Activated CD4-positive, alpha-beta memory T cell treated with anti-CD3 and anti-CD28 coated beads for 36 hours (primary cell): ENCODE measurements at places on chromosomes 11 and 22.

DNA sequence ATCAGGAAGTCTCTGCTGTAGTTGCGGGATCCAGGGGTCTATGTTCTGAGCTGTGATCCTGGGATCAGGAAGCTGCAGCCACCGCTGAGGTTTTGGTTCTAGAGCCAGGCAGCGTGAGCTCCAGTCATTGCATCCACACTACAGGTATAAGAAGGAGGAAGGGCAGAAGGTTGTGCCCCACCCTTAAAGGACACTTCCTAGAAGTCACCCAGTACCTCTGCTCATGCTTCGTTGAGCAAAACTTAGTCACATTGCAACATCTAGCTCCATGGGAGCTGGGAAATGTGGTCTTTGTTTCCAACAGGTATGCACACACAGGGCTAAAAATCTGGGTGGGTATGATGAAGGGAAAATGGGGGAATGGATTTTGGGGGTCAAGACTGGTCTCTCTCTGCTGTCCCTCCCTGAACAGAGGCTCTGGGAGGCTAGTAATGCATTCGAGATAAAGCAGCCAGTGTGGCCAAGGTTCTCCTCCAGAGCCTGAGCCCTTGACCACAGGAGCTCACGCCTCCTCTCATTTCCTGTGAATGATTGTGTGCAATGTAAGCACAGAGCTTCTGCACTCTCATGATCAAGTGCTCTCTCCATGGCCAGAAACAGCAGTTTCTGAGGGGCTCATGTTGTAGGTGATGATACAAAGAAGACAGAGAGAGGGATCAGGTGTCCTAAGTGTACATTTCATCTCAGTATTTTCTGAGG lies 86.8 kb upstream of the OR4B1 start:
- H3K4me1 ChIP-seq = no peaks in the 10 kb centered on the region
- no peaks in the 10 kb centered on the region for H3K27me3 ChIP-seq
- H3K27ac ChIP-seq = no peak overlapping the region
- no peak overlapping the region for H3K4me3 ChIP-seq
- H3K36me3 ChIP-seq = peaks cover 32% of the 10 kb centered on the region
- DNase-seq = no peak

GRCh38 chr11:116507849-116508695 lies 264.7 kb downstream of the BUD13 start:
- H3K27ac ChIP-seq = no peak overlapping the region
- no peaks in the 10 kb centered on the region for H3K4me1 ChIP-seq
- DNase-seq = no peak
- H3K4me3 ChIP-seq = no peak overlapping the region
- H3K27me3 ChIP-seq = peaks cover 37% of the 10 kb centered on the region
- no peaks in the 10 kb centered on the region for H3K36me3 ChIP-seq

GRCh38 chr11:72326151-72326848 lies 82.3 kb upstream of the PHOX2A start:
- peak overlapping the region; percentile 81 for H3K27ac ChIP-seq
- H3K36me3 ChIP-seq = peaks cover 5% of the 10 kb centered on the region
- H3K4me3 ChIP-seq = no peak overlapping the region
- peaks cover 19% of the 10 kb centered on the region for H3K4me1 ChIP-seq

- peak overlapping the region; percentile 62 for H3K27ac ChIP-seq
- no peak overlapping the region for H3K4me3 ChIP-seq
- peaks cover 84% of the 10 kb centered on the region for H3K4me1 ChIP-seq
- no peak for DNase-seq
These were observed 105.4 kb downstream of the FAM76B start for GRCh38 chr11:95684170-95684569.

DNA sequence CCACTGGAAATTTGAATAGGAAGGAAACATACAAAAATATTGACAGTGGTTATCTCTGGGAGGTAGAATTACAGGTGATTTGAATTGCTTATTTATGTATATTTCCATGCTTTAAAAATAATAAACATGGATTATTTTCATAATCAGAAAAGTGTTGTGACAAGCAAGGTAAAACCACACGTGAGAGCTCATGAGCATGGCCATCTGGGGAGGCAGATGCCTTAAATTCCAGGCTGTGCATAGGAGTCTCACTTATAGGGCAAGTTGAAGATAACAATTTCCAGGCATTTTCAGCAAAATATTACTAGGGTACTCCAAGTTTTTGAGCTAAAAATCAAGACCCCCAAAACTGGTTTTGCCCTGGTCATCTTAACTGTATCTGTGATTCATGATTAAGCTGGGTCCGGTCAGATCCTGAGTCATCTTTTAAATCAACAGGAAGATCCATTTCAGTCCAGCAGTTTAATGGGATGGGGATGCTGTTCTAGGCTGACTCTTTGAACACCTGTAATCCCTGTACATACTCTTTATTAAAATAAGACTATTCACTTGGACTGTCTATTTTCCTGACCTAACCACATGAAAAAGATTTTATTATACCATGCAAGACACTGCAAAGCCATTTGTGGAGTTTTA lies 115.8 kb upstream of the NARS2 start:
- no peak overlapping the region for H3K27ac ChIP-seq
- H3K4me3 ChIP-seq = no peak overlapping the region
- DNase-seq = no peak
- H3K4me1 ChIP-seq = no peaks in the 10 kb centered on the region
- peaks cover 2% of the 10 kb centered on the region for H3K27me3 ChIP-seq

DNA sequence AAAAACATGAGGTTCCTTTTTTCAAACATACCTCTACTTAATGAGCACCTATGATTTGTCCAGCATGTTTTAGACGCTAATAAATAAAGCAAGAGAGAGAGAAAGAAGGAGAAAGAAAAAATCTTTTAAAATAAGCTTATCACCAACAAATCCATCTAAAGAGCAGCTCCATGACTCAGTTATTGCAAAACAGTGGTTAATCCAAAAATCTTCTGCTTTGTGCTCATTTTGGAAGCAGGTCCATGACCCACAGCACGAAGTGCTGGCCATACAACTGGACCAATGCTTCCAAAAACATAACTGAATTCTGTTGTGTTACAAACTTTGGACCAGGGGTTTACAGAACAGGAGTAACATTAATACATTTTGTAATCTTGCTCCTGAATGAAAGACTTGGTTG lies 696.6 kb downstream of the KCNA4 start:
- DNase-seq = no peak
- H3K36me3 ChIP-seq = no peaks in the 10 kb centered on the region
- no peaks in the 10 kb centered on the region for H3K27me3 ChIP-seq
- no peak overlapping the region for H3K27ac ChIP-seq
- H3K4me3 ChIP-seq = no peak overlapping the region

DNA sequence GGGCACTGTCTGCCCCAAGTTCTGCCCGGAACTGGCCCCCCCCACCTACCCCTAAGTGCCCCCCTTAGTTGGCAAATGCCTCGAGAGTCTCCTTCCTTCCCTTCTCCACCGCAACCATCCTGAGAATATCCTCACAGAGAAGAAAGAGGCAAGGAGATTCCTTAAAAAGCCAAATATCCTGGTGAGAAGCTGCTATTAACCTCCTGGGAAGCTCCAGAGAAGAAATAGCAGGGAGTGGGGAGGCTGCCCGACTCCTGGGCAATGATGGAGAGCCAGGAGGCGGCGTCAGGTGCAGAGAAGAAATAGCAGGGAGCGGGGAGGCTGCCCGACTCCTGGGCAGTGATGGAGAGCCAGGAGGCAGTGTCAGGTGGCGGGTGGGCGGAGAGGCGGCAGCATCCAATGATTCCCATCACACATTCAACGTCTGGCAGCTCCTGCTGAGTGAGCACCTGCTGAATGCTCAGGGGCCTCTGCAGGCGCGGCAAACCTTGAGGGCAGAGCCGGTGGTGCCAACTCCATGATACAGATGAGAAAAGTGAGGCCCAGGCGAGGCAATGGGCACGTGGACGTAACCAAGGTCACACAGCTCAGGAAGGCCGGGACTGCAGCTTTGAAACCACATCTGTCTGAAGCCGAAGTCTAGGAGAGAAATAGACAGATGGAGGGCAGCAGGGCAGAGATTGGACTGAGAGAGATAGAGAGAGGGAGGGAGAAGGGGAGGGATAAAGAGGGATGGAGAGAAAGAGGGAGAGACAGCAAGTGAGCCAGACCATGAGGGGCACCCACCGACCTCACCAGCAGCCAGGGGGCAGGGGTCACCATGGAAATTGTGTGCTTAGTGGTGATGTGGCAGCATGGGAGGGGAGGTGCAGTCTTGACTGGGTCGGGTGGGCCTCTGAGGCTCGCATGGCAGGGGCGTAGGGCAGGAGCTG lies 58.3 kb downstream of the CYTH4 start:
- no peak overlapping the region for H3K4me3 ChIP-seq
- no peaks in the 10 kb centered on the region for H3K36me3 ChIP-seq
- no peak for DNase-seq
- no peak overlapping the region for H3K27ac ChIP-seq

DNA sequence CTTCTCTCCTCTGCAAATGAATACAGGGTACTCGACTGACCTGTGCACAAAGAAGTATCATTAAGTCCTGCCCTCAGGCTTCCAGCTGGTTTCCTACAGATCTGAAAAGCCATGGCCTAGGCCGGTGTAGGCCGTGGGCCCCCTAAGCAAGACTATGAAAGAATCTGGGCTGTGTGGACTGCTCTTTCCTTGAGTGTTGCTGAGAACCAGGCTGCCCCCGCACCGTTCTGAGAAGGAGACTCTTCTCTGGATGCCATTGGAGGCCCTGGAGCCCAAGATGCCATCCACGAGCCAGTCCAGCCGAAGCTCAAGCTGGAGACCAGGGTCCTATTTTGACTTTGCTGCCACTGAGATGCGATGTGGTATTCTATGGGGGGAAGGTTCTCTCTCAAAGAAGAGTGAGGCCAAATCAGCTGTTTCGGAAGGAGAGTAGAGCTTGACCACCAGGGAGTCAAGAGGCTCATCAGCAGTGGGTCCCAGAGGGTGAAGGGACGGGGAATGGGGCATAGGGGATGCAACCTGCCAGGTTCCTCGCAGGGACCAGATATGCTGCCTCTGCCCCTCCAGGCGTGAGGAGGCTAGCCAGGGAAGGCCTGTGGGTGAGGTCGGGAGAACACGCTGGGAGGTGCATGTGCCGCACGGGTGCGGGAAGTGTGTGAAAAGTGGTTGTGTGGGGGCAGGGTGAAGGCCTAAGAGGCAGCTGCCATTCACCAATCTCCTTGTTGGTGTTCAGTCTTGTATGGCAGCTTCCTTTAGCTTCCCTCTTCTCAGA lies 96.4 kb upstream of the B3GAT1 start:
- peaks cover 3% of the 10 kb centered on the region for H3K27me3 ChIP-seq
- no peak overlapping the region for H3K4me3 ChIP-seq
- DNase-seq = no peak
- no peak overlapping the region for H3K27ac ChIP-seq
- H3K4me1 ChIP-seq = no peaks in the 10 kb centered on the region
- H3K36me3 ChIP-seq = no peaks in the 10 kb centered on the region

- DNase-seq = no peak
- H3K4me3 ChIP-seq = no peak overlapping the region
- H3K4me1 ChIP-seq = no peaks in the 10 kb centered on the region
- H3K27ac ChIP-seq = no peak overlapping the region
These were observed 59.4 kb downstream of the DDI1 start for GRCh38 chr11:104095791-104096190.

DNA sequence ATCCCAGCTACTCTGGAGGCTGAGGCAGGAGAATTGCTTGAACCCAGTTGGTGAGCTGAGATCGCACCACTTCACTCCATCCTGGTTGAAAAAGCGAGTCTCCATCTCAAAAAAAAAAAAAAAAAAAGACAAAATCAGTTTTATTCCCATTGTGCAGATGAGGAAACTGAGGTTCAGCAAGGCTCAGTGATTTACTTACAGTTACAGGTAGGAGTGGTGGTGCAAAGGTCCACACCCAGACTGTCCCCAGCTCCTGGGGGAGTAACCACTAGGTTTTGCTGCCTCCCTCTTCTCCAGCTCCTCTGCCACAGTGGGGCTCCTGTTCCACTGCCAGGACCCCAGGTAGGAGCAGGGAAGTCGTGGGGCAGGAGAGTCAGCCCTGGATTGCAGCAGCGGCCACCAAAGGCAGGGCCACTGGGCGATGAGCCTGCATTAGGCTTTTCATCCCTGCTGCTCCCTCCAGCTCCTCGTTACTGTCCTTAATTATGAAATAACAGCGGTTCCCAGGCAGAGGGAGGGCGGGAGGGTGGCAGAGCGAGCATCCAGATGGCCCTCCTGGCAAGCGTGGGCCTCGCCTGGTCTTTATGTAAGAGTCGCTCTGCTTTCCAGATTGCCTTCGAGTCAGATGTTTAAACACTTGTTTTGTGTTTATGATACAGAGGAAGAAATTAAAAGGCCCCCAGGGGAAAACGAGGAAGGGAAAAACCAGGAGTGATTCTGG lies 15.5 kb upstream of the RASD2 start:
- H3K27ac ChIP-seq = no peak overlapping the region
- DNase-seq = no peak
- no peaks in the 10 kb centered on the region for H3K4me1 ChIP-seq

GRCh38 chr11:3786781-3787428 lies 10.4 kb downstream of the NUP98 start:
- H3K4me3 ChIP-seq = no peak overlapping the region
- peaks cover 9% of the 10 kb centered on the region for H3K36me3 ChIP-seq
- H3K27ac ChIP-seq = no peak overlapping the region
- H3K27me3 ChIP-seq = no peaks in the 10 kb centered on the region

DNA sequence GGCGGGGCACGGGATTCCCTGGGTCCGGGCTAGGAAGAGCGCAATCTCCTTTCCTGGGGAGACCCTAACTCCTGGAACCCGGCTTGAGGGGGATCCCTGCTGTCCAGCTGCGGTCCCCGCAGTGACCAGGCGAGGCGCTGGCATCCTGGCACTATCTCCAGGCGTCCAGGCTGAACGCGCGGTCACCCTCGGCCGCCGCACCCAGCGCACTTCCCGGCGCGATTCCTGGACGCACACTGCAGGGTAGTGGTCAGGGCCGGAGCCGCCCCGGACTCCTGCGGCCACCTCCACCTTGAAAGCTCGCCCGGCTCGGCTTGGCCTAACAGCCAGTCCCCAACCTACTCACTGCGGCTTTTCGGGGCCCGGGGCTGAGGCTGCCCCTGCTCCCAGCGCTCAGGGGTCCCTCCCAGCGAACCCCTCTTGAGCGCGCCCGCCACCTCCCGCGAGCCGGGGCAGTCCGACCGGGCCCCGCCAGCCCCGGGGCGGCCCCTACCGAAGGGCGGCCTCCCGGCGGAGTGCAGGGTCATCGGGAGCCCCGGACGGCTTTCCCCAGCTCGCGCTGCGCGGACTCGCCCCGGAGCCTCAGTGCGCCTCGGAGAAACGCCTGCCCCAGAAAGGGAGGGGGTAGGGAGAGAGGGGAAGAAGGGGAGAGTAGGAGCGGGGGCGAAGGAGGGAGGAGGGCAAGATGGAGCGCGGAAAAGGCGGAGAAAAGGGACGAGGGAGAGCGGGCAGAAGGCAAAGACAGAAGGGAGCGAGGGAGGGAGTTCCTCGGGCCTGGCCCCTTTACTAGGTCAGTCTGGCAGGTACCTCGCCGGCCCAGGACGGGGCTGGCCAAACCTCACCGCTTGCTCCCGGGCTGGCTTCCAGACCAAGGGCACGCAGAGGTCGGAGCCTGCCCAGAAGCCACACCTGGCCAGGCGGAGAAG lies 1.0 kb downstream of the POU2AF3 start:
- no peak for DNase-seq
- H3K36me3 ChIP-seq = no peaks in the 10 kb centered on the region
- peaks cover 25% of the 10 kb centered on the region for H3K27me3 ChIP-seq
- peaks cover 2% of the 10 kb centered on the region for H3K4me1 ChIP-seq
- H3K27ac ChIP-seq = no peak overlapping the region
- no peak overlapping the region for H3K4me3 ChIP-seq
